ENCODE measurements at places on chromosomes 7 and 10.

GRCh38 chr7:94056796-94057207, 52.6 kb upstream of the BET1 start:
- peak; percentile 87 for DNase-seq

- no peak for DNase-seq
Measured at GRCh38 chr7:141156407-141156806, 82.5 kb downstream of the TMEM178B start.

GRCh38 chr7:33805630-33806233, 99.6 kb upstream of the BMPER start:
- DNase-seq = peak; percentile 57

DNA sequence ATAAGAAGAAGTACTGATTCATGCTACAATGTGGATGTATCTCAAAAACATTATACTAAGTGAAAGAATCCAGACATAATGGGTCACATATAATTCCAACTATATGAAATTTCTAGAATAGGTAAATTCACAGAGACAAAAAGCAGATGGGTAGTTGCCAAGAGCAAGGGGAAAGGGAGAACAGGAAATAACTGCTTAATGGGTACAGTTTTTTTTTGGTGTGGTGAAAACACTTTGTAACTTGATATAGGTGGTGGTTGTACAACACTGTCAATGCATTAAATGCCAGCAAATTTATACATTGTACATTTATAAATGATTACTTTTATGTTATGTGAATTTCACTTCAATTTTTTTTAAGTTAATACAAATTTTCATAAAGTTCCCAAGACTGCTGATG, 19.4 kb upstream of the LRRN3 start:
- DNase-seq = no peak

- no peak for DNase-seq
Measured at GRCh38 chr10:110002801-110003523, 4.8 kb upstream of the ADD3 start.

DNA sequence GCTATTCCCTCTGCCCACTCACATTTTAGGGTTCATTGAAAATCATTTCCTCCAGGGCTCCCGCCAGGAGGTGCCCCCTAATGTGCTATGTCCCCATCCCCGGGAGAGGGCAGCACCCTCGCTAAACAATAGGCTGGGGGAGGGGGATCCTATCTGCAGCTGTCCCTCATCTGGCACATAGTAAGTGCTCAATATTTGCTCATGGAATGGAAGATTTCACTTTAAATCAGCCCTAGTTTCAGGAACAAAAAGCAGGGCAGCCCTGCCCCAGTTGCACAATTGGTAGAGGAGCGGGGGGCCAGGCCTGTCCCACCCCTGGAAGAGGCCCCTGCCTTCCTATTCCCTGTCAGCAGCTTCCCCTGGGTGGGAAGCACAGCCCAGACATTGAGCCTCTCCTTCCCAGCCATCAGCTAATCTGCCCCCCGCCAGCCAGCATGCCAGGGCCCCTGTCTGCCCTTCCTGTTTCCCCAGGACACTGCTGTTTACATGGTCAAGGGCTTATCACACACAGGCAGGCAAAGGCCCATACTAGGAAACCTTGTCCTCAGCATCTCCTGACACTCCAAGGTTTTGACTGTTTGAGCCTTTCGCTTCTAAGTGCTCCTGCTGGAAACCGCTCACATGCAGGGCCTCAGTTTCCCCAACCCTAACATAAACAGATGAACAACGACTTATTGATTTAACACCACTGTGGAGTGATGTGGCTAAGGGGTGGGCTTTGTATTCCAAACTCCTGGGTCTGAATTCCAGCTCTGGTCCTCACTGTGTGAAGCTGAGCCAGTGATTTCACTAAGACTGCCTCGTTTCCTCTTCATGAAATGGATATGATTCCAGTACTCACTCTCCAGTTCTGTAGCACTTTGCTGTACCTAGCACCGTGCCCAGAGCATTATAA, 130.7 kb upstream of the ZMIZ1 start:
- no peak for DNase-seq

DNA sequence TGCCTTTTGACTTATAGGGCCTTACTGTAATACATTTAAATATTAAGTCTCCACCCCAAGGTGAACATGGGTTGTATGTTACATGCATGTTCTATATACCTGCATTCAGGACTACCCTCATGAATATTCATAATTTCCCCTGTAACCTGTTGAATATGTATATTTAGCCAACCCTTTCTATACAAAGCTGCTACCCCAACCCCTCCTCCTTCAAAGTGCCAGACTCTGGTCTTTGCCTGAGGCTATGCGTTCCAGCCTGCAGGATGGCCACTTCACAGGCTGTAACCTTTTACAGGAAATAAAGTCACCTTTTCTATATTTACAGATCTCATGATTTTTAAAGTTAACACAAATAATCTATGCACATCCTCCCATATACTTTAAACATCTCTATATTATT, 10.1 kb upstream of the UNC5B start:
- DNase-seq = no peak

DNA sequence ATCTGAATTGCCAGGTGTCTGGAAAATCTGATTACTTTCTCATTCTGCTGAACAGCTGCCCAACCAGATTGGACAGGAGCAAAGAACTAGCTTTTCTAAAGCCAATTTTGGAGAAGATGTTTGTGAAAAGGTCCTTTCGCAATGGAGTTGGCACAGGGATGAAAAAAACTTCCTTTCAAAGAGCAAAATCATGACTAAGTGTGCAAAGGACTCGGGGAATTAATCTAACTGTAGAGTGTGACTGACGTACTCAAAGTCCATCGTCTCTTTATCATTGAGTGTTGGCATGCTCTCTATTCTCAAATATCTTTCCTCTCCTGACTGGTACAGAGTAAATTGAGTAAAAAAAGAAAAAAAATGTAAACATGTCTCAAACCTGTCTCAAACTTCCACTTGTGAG, 3.3 kb downstream of the NPS start:
- no peak for DNase-seq

DNA sequence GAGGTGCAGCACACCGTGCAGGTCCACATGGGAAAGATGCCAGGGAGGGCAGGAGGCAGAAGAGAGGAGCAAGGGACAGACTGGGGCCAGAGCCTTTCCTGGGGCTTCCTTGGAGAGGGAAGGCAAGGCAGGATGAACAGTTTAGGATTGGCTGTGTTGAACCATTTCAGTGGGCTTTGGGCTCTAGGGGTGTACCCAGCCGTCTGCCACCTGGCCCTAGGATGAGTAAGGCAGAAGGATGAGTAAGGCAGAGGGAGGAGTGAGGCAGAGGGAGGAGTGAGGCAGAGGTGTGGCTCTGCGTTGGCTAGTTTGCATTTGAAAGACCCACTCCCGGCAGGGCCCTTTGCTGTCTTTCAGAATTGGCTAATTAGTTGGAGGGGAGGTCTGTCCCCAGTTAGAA, 31.5 kb upstream of the PRF1 start:
- no peak for DNase-seq

DNA sequence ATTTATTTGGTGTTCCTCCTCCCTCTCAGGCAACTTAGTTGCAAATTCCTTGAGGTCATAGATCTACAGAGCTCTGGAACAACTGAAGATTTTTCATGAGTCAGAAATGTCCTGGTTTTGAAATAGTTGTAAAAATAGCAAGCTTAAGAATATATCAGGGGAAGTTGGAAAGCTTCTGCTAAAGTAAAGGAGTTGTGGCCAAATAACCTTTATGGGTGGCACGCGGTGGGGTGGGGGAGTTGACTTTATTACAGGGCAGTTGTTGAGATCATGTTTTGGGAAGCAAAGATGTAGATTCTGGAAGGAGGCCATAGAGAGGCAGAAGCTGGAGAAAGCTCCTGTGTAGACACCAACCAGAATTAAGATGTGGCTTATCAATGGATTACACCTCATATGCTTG, 326.0 kb upstream of the MTPN start:
- DNase-seq = peak; percentile 2

GRCh38 chr10:104309980-104310978, 28.0 kb downstream of the ITPRIP start:
- peak; percentile 91 for DNase-seq

GRCh38 chr7:24701261-24702235, 55.7 kb downstream of the GSDME start:
- peak; percentile 92 for DNase-seq

- no peak for DNase-seq
Measured at GRCh38 chr10:130250127-130250526, 113.9 kb downstream of the GLRX3 start.

DNA sequence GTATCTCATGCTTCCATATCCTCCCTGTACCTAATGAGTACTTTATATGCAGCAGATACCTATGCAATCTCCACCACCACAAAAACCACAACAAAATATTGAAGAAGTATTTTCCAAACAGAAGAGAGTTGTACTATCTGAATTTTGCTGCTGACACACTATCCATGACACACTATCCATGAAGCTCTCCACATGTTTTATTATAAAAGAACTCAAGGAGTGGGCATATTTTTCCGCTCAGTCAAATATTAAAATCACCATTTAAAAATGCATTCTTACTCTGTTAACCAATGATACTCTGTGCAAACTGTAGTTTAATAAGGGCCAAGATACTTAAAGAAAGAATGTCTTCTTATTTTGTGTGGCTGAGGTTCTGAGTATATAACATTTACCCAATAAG, 2.8 kb downstream of the BET1 start:
- DNase-seq = no peak

DNA sequence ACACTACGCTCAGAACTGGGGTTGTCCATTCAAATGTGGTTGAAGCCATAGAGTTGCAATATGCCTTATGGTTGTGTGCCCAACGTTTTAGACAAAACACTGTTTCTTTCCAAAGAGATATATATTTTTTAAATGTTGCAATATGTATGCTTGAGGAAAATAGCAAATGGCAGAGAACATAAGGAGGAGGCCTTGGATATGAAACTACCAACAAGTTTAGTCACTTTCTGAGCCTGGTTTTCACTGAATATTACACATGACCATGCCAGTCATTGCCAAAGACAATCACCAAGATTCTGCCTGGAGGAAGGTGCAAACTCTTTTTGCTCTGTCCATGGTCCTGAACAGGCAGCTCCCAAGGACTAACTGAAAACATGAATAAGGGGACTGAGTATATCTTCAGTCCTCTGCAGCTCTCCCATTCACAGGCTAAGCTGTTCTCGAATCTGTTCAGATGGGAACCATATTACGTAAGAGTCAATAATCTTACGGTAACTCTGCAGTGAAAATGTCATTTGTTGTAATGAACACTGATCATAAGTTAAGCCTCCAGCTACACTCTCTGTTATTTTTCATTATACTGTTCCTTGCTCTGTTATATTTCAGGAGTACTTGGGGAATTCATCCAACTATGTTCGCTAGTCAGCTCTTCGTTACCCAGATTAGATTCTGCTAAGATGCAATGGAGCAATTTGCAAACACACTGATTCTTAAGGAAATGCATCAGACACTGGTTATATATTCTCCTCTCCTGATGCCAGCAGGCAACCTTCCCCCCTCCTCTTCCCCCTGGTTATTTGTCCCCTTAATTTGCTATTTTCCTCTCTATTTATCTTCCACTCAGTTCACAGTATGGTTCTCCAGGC, 90.7 kb upstream of the C1QL3 start:
- peak; percentile 41 for DNase-seq

DNA sequence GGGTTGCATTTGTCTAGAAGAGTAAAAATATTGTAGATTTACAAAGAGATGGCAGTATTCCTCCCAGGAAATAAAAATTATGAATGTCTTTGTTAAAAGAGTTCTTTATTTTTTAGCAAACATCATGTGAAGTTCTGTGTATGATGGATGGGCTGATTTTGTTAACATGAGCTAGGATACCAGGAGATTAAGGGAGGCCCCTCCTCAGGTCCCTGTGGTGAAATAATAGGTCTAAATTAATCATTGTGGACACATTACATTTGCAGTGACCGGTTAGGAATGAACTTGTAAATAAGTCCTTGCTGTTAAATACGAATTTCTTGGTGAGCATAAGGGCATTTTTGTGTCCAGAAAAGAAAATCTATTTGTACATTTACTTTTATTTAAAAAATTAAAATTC, 339.4 kb upstream of the PHF14 start:
- DNase-seq = no peak

- peak; percentile 23 for DNase-seq
Measured at GRCh38 chr10:15262036-15262713, 93.7 kb upstream of the NMT2 start.

DNA sequence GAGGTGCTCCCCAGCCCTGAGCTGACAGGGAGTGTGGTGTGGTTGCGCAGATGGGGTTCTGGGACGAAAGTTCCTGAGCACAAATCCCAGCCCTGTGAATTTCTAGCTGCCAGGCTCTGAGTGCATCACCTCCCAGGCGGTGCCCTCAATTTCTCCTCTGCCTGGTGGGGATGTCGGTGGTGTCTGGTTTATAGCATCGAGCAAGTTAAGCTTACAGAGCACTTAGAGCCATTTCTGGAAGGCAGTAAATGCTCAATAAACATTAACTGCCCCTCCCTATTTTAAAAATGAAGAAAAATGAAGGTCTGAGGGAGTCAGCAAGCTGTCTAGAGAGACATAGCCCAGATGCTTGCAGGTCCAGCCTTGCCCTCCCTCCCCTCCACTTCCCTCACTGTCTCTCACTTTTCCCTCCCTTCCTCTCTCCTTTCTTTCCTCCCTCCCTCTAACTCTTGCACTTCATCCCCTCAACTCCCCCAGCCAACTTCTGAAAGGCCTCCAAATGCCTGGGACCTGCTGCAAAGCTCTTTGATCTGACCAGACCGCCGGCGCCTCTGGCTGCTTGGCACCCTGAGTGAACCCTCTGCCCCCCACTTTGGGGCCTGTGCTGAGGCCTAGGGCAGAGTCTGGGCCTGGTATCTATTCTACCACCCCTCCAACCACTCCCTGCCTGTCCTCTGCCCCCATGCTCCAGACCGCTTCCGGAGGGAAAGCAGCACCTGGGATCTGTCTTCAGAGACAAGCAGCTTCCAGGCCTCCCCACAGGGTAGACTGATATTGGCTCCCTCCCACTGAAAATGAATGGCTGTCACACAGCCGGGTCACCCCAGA, 438.3 kb downstream of the RPS24 start:
- DNase-seq = no peak

DNA sequence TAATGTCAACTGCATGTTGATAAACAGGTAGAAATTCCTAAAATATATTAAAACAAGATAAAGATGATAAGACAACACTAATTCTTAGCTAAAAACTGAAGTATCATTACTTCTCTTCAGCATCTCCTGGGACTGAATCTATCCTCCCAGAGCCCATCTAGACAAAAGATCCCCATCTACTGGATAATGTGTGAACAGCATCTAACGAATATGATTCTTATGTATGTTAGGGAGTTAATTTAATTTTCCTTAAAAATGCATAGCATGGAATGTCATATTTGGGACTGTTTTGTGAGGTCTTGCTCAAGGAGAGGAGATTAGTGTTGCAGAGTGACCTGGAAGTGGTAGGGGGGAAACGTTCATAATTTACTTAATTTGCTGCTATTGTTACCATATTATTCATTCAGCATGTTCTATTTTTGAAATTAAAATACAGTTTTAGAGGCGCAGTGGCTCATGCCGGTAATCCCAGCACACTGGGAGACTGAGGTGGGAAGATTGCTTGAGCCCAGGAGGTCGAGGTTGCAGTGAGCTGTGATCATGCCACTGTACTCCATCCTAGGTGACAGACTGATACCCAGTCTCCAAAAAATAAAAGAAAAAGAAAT, 305.1 kb upstream of the CSTF2T start:
- DNase-seq = peak; percentile 59

DNA sequence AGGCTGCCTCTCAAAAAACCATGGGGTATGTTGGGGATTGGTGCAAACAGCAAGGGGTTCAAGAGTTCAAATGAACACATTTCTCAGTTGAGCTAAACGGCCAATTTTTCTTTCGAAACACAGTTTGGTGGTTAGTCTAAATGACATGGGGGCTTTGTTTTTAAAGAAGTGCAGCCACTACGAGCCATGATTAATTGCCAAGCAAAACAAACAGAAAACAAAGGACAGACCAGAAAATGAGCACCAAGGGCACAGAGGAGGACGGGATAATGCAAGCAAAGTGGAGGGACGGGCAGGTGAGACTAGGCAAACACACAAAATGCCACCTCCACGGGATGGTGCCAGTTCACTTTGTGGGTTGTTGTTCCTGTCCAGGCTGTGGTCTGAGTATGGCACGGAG, 64.5 kb upstream of the PDLIM1 start:
- DNase-seq = no peak
